ENCODE measurements at places on chromosomes 11 and 22. TPM values are rescaled to one million over a fixed set of nuclear protein-coding genes. Genes with fewer than 3 reads are reported as not detected.

The FGF3 gene
- total RNA-seq = not detected

The SHISAL1 gene
- not detected for total RNA-seq

- DNase-seq = no peak
Measured at GRCh38 chr11:88538098-88538497, 200.6 kb upstream of the CTSC start.

- DNase-seq = no peak
Measured at GRCh38 chr11:64724863-64725532, 2.0 kb upstream of the NRXN2 start.

Measured in activated naive CD8-positive, alpha-beta T cell treated with anti-CD3 and anti-CD28 coated beads, Interleukin-2, amount 10 ng/mL, durations not matched to agents 7 days and 5 days (primary cell).